ENCODE measurements at places on chromosomes 7 and 10.

GRCh38 chr10:101940916-101941315, 97.3 kb upstream of the KCNIP2 start:
- no peak for DNase-seq

DNA sequence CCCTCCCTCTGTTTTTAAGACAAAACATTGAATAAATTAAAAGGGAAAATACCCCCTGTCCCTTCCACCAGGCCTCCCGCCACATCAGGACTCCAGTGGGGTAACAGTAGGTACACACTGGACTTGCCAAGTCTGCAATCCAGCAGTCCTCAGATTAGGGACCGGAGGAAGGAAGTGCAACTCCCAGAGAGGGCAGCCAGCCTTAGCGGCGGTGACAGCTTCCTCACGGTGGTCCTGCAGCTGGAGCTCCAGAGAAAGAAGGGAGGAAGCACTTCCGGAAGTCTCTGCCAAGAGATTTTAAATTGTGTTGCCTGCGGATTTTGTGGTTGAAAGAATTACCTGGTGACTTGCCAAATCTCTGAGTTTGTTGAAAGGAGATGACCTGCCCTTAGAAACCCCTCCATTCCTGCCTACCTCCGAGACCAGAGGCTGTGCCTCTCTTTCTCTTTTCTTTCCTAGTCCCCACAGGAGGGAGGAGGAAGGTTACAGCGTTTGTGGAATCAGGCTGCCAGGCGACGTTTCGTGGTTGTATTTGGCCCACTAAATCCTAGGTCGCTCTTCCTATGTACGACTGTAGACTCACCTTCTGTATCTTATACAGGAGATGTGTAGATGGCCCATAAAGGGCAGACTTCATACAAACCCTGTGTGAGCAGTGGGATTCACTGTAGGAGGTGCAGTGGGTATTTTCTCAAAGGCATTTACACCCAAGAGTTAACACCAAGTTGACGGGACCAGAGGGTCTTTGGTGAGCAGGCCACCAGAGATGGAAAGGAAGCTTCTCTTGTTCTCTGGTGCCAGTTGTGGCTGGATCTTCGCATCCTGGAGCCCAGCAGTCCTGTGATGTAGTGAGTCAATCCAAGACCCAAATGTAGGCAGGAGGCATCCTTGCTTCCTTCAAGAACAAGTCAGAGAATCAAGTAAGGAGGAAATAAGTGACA, 77.9 kb downstream of the INSIG1 start:
- no peak for DNase-seq

GRCh38 chr10:86264481-86265231, 101.9 kb downstream of the GRID1 start:
- DNase-seq = no peak

DNA sequence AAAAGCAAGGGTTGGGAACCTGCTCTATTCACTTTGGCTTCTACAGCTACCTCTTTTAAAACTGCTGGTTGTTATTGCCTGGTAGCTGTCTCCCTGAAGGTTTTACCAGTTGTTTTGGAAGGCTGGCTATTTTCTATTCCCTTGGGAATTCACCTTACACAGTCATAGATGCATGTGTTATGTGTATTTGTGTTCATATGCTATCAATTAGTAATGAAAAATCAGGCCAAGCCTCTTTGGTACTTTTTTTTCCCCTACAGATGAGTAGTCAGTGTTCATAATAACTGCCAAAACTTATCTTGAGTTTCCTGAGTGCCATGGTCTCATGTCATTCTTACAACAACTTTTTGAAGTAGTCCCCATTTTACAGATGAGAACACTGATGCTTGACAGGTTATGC, 738.0 kb upstream of the GALNT17 start:
- no peak for DNase-seq

DNA sequence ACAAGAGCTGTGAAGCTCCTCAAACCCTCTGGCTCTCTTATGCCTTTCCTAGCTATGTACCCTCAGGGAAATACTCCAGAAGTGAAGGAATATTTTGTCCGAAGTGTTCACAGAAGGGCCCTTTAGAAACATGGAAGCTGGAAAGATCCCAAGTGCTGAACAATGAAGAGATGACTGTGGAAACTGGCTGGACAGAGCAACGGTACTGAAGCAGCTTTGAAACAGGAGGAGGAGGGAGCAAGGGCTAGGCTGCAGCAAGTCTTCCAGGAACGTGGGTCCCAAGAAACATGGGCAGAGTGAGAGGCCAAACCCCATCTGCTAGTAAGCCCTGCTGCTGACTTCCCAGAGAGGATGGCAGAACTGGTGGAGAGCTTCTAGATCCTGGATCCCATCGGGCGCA, 3.0 kb upstream of the PSAP start:
- DNase-seq = no peak

DNA sequence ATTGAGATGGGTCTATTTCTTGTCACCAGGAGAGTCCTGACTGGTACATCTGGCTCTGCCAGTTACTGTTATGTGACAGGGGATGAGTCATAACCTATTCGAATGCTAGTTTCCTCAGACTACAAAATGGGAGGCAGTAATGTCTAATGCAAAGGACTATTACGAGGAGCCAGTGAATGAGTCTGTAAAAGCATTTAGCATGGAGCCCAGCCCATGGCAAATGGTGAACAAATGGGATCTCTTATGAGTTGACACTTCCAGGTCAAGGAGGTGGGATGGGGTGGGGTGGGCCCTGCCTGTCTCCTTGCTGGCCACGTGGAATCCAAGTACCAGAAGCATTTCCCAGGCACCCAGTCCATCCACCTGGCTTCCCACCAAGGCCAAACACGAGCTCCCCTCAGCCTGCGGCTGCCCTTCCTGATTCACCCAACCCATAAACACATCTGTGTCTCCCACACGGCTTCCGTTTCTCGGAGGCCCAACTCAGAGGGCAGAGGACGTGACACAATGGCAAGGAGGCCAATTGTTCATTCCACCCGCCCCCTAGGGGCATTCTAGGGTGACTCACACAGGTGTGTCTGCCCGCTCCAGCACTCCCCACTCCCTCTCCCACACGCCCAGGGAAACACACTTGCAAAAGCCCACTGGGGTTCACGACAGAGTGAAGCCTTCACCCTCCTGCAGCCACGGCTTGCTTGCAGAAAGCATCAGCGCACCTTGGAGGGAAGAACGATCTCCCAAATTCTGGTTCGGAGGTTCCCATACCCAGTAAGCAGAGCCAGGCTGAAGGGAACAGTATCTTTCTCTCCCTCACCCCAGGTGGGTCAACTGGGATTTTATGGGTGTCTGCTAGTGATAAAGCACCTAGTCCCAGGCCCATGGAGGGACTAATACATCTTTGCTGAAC, 109.8 kb downstream of the SH3PXD2A start:
- DNase-seq = no peak

- DNase-seq = no peak
Observed at GRCh38 chr10:46042527-46042926, 3.5 kb downstream of the MSMB start.

GRCh38 chr10:45575966-45576597, 96.5 kb downstream of the ZFAND4 start:
- DNase-seq = no peak

DNA sequence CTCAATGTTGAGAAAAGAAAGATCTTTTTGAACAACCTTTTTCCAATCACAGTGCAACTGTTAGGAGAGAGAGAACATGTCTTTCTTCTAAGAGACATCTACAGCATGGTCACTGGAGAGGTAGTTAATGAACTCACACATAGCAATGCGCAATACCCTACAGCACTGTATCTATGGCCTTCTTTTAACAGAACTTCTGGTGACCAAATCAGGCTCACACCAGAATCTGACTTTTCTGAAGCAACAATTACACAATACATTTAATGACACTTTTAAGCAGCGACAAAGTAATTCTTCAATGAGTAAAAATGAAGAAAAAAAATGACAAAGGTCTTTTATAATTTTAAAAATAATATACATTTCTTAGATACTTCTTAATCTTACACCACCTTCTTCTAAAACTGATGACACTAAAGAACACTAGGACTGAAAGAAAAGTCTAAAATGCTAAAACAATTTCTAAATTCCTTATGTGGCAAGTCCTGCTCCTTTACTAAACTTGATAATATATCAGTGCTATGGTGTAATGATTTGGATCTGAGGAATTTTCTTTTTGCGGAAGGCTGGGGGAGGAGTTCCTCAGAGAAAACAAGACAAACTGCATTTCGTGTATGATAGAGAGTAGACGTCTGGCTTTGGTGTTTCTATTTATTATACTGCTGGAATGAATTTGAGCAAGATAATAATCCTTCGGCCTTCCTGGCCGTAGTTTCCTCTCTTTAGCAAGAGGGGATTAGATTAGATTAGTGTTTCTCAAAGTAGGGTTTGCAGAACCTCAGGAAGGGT, 166.3 kb downstream of the ZNF438 start:
- peak; percentile 16 for DNase-seq

DNA sequence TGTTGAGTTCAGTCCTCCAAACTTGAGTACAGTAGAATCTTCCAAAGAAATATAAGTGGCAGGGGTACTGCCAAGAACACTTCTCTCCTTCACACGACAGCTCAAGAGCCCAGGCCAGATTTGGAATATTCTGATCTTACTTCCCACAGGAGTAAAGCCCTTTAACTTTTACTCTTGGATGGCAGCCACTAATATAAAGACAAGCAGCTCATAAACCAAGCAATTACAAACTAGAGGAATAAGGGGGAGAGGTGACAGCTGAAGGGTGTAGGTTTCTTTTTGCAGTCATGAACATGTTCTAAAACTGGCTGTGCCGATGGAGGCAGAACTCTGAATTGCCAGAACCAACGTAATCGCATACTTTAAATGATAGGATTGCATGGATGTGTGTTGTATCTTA, 74.8 kb downstream of the SVIL start:
- no peak for DNase-seq

DNA sequence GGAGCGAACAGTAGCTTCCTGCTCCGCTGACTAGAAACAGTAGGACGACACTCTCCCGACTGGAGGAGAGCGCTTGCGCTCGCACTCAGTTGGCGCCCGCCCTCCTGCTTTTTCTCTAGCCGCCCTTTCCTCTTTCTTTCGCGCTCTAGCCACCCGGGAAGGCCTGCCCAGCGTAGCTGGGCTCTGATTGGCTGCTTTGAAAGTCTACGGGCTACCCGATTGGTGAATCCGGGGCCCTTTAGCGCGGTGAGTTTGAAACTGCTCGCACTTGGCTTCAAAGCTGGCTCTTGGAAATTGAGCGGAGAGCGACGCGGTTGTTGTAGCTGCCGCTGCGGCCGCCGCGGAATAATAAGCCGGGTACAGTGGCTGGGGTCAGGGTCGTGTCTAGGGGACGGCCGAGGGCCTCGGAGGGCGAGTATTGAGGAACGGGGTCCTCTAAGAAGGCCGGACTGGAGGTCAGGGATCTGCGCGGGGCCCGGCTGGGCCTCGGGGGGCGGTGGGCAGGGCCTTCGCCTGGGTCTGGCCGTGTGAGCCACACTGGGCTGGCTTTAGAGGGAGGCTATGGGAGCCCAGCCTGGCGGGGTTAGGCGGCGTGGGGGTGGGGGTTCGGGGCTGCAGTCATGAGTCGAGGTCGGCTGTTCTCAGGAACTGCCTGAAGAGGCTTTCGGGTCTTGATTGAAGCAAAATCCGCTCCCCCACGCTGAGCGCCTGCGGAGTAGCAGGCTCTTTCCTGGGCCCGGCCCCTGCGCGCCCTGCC, at the start of gene CDK1:
TSS of gene CDK1 (plus strand) at position 265 of the 757 bp plus-strand sequence. CDS start 1,688 bp downstream, outside the sequence.
- peak; percentile 96 for DNase-seq

All from AG09309 (cell line).